Bladder microvascular endothelial cell (primary cell): ENCODE measurements at places on chromosomes 4 and X. TPM values are rescaled to one million over a fixed set of nuclear protein-coding genes. Genes with fewer than 3 reads are reported as not detected.

BDH2 gene
- 22.8 and 27.6 TPM in 2 replicates for total RNA-seq

BMX gene
- total RNA-seq = 58.3 and 172 TPM in 2 replicates

MAGEB17 gene
- total RNA-seq = not detected in 2 replicates

PPP2R2C gene
- 0.16 and 0.38 TPM in 2 replicates for total RNA-seq

MAGEA2 gene
- total RNA-seq = not detected in 2 replicates

ADAMTS3 gene
- total RNA-seq = 0.65 and 2.7 TPM in 2 replicates

GRPEL1 gene
- total RNA-seq = 43.9 and 54.9 TPM in 2 replicates

NUP62CL gene
- 0.06 and 0.16 TPM in 2 replicates for total RNA-seq

SHROOM4 gene
- total RNA-seq = 30.6 and 42.9 TPM in 2 replicates
